ENCODE measurements at places on chromosomes 3 and 15. TPM values are rescaled to one million over a fixed set of nuclear protein-coding genes. Genes with fewer than 3 reads are reported as not detected.

GRCh38 chr3:195762611-195763010 lies 41.8 kb downstream of the MUC20 start:
- no peak for DNase-seq

DNA sequence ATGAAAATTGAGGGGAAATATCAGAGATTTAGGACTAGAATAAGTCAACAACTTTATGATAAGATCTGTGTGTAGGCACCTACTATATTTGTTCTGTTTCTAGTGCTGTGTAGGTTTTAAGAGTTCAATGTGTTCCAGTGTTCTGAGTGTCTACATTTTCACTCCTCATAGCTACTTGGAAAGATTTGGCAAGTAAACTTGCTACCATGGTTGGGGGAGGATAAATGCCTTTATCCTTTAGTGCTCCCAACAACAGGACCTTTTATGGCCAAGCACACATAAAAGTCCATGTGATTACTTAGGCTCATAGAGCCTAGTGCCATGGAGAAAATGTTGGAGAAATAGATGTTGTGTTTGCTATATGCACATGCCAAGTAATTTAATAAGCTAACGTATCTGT lies 64.0 kb downstream of the LYSMD4 start:
- no peak for DNase-seq

DNA sequence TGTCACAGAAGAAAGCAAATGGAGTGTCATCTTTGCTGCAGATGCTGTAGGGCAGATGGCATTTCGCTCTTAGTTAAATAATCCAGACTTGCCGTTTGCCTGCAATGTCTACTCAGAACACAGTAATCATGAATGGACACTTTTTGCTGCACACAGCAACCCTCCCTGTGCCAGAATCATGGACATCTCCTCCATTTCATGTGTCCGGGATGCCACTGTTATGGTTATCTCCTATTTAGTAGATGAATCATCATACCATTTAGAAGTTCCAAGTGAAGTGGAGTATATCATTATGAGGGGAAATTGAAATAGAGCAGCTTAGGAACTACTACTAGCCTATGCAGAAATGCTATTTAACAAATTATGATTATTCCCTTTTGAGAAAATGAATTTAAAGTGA lies 118.5 kb downstream of the DUT start:
- no peak for DNase-seq

GRCh38 chr15:94306700-94307650 lies 75.6 kb downstream of the MCTP2 start:
- no peak for DNase-seq

Gene DLEC1
- 0.28 TPM for polyA plus RNA-seq

Data from hindlimb muscle (tissue), 1 donor.